Thyroid gland (tissue), 4 donors: ENCODE measurements at places on chromosomes 5 and 9.

DNA sequence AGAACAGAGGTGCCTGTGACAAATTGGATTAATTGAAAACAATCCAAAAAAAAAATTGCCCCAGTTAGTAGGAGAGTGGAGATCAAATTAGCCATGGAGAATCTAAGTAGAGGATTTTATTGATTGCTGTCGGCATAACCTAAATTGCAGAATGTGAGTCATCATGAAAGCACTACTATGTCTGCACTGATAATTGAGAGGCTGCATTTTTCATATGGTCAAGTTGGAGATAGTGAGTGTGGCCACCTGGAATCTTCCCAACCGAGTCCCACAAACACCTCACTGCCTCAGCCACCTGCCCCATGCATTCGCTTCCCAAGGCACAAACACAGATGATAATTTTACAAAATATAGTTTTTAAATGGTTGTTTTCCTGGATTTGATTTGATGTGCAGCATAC lies 123.7 kb downstream of the NTRK2 start:
- DNase-seq, result no peak

DNA sequence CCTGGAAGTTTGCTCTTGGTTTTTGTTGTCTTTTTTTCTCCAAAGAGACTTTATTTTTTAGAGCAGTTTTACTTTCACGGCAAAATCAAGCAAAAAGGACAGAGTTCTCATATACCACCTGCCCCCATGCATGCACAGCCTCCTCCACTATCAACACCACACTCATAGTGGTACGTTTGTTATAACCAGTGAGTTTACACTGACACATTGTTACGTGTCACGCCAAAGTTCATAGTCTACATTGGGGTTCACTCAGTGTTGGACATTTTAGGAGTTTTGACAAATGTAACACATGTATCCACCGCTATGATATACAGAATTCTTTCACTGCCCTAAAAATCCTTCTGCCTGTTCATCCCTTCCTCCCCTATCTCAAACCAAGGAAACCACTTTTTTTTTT lies 7.5 kb upstream of the ICE1 start:
- no peak for DNase-seq

- DNase-seq, result no peak
Measured at GRCh38 chr5:181239062-181239663, 4.5 kb downstream of the RACK1 start.

DNA sequence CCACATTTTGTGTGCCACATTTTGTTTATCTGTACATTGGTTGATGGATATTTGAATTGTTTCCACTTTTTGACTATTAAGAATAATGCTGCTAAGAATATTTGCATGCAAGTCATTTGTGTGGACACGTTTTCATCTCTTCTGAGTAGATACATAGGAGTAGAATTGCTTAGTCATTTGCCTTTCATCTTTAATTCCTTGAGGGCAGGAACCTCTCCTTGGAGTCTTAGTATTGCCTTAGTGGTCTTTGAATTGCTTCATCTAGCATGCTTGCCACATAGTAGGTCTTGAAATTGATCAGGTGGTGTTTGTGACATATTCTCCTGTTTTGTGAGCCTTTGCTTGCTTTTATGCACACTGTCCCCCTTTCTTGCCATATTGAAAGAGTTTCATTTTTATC lies 128.5 kb downstream of the NR3C1 start:
- no peak for DNase-seq

- DNase-seq, result no peak
Measured at GRCh38 chr9:126144603-126145456, 181.8 kb upstream of the MVB12B start.

DNA sequence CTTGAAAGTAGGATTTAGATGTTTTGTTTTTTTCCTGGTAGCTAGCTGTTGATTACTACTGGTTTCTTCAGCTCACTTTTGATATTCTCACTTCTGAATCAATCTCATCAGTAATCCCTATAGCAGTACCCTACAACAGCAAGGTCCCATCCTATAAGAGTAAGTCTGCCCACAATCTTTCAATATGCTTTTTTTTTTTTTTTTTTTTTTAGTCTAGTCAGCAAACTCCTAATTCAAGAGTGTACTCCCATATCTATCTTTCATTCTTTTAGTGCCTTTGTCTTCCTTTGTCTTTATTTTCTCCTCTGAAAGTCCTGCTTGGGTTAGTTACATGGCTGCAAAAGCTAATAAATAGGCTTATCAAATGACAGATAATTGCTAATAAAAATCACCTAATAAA lies 362.4 kb upstream of the RIOK2 start:
- no peak for DNase-seq

- DNase-seq, result peak; percentile 44
Measured at GRCh38 chr9:138022121-138022741, 144.6 kb downstream of the CACNA1B start.

DNA sequence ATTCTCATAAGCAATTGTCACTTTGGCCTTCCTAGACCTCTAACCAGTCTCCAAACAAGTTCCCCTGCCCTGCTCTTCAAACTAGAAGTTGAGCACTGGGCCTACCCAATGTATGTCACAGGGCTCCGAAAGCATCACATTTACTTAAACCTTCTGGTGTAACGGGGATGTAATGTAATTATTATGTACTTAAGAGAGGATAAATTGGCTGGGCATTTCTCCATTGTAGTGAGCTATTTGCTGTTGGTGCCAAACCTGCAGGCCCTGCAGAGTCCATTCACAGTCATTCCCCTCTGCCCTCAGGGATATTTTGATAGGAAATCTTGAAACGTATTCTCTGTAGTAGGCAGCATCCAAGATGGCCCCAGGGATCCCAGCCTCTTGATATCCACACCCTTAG lies 64.2 kb upstream of the GNE start:
- DNase-seq, result no peak

- DNase-seq, result no peak
Measured at GRCh38 chr5:6493681-6494454, 45.2 kb downstream of the UBE2QL1 start.

GRCh38 chr5:78699552-78700153 lies 51.1 kb upstream of the LHFPL2 start:
- DNase-seq, result no peak

GRCh38 chr9:20495098-20495497 lies 127.2 kb downstream of the MLLT3 start:
- no peak for DNase-seq

- DNase-seq, result no peak
Measured at GRCh38 chr5:66848749-66849641, 252.8 kb downstream of the MAST4 start.

DNA sequence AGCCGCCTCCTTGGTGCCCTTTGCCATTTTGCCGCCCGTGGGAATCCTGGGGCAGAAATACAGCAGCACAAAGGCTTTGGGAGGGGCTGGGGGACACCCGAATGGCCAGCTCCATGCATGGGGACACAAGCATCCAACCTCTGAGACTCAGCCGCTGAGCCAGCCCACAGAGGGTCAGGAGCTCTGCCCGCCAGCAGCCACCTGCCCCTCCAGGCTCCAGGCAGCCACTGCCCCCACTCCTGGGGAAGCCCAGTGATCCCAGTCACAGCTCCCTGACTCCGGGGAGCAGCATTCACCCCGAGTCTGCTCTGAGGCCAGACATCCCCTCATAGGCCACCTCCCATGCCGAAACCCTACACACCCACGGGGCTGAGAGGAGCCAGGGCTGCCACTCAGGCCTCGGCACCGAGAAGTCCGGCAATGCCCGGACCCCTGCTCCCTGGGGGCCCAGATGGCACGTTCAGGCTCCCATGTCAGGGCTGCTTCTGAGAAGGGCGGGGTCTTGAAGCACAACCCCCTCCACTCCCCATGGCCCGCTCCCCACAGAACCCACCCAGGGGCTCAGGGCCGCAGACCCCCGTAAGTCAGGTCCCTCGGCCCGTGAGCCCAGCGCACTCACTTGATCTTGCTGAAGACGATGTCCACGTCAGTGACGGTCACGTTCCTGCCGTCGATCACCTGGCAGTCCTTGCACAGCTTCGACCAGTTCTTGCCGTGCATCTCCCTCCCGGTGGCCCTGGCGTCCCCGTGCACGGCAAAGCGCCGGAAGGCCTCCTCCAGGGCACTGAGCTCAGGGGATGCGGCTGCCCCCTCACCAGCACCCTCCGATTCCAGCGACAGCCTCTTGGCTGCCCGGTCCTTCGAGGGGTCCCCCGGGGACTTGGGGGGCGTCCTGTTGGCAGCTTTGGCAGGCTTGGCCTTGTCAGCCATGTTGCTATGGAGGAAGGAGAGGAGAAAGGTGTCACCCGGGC lies 15.7 kb downstream of the TPPP start:
- no peak for DNase-seq

DNA sequence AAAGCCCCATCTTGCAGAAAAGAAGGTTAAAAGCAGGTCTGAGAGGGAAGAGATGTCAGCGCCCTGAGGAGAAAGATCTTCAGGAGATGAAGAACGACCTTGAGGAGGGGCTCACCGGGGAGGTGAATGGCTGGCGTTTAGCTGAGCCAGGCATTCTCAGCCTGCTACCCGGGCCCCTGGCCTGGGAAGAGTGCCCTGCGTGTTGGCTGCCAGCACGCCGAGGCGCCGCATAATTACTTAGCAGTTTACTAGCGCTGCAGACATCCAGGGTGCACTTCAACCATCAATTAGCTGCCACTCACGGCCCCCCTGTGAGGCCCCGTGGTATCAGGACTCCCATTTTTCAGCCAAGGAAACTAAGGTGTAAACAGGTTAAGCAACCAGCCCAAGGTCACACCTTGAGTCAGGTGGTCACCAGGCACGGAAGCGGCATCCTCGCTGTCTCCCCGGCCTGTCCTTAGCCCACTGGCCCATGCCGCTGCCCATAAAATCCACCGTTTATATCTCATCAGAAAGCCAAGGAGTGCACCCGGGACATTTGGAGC lies 551.9 kb downstream of the BNC2 start:
- no peak for DNase-seq

DNA sequence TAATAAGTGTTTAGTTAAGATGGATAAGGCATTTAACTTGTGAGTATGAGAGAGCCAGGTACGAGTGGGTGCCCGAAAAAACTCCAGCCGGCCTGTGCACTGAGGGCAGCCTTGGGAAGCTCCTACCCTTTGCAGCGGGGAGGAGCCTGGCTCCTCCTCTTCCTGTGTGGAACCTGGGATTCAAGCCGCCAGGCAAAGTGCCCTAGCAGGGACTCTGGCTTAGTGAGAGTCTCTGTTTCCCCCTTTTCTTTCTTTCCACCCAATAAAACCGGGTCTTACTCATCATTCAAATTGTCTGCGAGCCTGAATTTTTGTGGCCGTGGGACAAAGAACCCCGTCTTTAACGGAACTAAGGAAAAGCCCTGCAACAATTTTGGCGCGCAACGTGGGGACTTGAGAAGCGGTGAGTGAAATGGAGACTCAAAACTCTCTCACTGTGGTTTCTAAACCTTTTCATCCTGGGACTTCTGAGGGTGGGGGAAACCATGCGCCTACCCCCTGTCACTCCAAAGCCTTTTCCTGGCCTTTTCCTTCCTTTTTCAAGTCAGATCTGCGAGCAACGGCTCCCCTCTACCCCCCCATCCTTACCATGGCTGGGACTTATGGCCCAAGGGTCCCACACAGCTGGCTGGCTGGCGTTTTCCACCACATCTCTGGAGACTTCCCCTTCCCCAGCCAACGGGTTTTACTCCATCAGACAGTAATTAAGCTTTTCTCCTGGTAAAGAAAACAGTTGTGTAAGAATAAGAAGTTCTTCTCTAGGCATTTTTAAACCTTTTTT lies 535.7 kb upstream of the ACO1 start:
- DNase-seq, result no peak

DNA sequence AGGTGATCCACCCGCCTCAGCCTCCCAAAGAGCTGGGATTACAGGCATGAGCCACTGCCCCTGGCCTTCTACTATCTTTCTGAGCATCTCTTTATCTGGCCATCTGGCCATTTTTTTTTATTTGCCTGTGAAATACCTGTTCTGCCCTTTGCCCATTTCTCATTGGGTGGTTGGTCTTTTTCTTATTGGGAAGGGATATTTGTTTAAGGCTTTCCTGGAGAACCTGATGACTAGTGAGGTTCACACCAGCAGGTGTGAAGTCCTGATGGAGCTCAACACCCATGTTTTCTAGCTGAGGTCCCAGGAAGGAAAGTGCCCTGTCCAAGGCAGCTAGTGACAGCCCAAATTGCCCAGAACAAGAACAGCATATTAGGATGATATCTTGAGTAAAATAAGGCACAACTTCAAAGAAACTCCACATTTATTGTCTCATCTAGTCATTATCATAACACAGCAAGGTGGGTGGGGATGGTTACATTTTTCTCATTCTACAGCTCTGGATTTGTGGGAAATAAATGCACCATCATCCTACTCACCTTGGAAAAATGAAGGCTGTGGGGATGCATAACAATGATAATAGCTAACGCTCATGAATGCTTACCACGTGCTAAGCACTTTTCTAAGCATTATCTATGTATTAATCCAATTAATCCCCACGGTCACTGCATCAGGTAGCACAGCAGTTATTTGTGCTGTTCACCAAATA lies 20.3 kb downstream of the SLC36A3 start:
- no peak for DNase-seq

GRCh38 chr9:136108648-136109266 lies 9.9 kb downstream of the TMEM250 start:
- DNase-seq, result no peak

DNA sequence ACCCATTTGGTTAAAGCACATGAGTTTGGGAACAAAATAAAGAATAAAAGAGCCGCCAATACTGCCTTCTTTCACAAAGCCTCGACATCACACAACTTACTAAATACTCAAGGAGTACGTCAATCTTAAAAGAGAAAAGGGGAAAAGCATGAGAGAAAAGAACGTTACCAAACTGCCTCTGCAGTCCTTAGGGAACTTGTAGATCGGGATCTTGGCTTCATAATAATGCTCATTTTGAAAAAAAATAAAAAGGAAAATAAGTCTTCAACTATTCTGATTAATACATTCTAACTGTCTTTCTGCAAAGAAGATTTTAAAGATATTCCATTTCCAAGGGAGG lies 618.4 kb downstream of the PDE4D start:
- DNase-seq, result no peak

DNA sequence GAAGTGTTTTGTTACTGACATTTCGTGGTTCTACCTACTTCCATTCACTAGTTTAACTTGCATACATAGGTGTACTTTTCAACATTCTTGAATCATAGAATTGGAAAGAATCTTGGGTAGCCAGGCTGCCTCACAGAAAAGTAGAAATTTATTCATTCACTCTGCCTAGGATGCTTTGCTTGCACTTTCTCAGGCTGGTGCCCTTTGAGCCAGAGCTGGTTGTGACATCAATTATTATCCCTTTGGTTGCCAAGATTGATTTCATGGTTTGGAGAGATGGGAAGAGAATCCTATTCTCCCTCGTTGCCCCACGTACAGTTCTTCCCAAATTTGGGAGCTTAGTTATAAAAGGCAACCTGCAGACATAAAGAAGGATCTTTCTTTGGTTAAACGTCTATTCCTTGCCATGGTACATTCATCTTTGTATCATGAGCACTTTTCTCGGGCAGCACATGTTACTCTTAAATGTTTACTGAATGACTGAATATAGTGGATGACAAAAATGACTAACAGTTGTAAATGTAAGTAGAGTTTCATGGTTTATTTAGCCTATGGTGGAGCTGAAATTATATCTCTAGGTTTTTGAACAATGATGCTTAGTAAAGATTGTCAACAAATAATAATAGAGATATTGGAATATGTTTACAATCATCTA lies 195.5 kb downstream of the COMMD10 start:
- no peak for DNase-seq

DNA sequence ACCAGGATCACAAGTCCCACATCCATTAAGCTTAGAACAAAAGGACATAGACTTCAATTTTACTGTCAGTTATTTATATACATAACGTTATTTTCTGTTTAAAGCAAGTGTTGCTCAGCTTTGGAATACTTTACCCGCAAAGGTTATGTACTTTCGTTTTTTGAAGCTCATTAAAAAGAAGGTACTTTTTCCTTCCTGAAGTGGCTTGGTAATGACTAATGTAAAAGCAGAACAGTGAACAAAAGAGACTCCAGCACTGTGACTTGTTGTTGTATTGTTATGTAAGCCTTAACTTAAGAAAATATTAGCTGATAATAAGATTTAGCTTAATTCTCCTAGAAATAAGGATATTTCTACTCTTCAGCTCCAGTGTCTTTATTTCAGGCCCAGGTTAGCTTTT lies 97.3 kb upstream of the SLCO6A1 start:
- DNase-seq, result no peak
